MG63 (cell line): ENCODE measurements at places on chromosomes 2 and 18. TPM values are rescaled to one million over a fixed set of nuclear protein-coding genes. Genes with fewer than 3 reads are reported as not detected.
A peak's percentile ranks its signal among the peaks of the same experiment; 100 is the strongest.

GRCh38 chr2:201419057-201419635 is 32.1 kb downstream of the TRAK2 start:
- no peak for DNase-seq

GRCh38 chr2:184599054-184599871 is 934 bp downstream of the ZNF804A start:
- DNase-seq: peak; percentile 23

- peak; percentile 65 for DNase-seq
Observed at GRCh38 chr2:199977984-199978415, 22.6 kb downstream of the MAIP1 start.

GRCh38 chr18:22467760-22468553 is 50.2 kb upstream of the CTAGE1 start:
- DNase-seq: peak; percentile 83

The ZC3H6 gene
- 0.26 and 0.39 TPM in 2 replicates for total RNA-seq

DNA sequence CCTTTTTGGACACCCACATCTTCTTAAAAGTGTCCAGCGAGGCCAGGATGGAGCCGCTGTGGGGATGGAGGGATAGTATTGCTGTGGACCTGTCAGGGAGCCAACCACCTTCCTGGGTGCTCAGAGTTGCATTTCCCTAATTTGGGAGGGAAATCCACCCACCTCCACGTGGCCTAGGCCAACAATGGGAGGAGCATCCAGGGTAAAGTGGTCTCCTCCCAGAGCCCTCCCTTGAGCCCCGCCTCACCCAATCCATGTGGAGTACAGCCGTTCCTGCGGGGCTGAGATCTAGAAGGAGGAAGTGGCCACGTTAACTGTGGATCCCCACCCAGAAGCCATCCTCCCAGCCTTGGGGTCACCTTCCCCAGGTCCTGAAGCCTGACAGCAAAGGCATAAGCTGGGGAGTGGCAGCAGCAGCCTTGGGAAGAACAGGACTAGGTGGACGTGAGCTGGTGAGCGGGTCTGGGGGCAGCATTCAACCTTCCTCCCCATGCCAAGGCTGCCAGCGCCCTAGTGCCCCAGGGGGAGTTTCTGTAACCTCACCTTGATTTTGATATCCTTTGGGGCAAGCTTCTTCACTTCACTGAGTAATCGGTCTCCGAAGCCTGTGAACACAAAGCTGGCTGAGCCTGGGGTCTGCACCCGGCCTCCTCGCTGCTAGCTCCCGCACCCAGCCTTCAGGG is 6.8 kb downstream of the ACTR1B start:
- DNase-seq: no peak

The RPRM gene
- total RNA-seq: not detected in 2 replicates

- no peak for DNase-seq
Observed at GRCh38 chr2:133581010-133581760, 12.9 kb upstream of the NCKAP5 start.

DNA sequence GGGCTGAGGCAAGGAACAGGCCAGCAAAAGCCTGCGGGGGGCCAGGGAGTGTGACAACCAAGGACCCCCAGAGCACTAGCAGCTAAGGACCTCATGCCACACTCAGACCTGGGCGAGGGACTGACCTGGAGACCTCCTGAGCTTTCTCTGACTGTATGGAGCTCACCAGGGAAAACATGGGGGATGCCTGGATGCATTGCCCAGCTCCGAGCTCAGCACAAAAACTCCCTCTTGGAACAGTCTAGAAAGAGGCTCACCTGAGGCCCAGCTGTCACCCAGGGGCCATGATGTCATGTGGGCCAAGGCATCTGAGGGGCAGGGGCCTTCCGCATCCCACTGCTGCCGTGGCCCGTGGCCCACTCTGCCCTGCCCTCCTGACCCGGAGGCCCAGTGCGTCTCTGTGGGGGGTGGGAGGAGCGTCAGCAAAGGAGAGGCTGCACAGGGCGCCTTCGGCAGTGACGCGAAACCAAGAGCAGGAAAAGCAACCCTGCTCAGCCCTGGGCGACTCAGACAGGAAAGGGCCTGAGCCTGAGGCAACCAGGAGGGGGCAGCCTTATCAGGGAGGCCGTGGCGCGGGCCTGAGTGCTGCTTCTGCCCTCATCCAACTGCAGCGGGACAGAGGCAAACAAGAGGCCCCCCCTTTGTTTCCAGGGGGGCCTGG is 57.3 kb upstream of the ALPP start:
- DNase-seq: no peak

DNA sequence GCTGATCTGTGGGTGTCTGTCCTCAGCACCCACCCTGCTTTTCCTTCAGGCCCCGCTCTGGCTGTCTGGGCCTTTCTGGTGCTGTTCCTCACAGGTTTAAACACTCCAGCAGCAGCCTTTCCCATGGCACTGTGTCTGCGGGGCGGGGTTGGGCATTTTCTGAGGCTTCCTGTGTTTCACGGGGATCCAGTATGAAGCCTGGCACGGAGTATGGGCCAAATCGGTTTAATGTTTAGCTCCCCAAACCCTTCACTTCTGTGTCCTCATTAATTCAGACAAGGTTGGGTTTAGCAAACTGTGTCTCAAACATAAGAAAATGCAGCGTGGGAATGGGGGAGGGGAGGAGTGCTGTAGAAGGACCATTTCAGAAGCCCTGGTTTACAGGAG is 44.9 kb downstream of the HPCAL1 start:
- no peak for DNase-seq

- DNase-seq: no peak
Observed at GRCh38 chr2:3154146-3154545, 223.5 kb downstream of the EIPR1 start.

GRCh38 chr18:62586781-62587487 is 64.1 kb downstream of the ZCCHC2 start:
- DNase-seq: no peak

The DPY30 gene
- 145 and 202 TPM in 2 replicates for total RNA-seq

DNA sequence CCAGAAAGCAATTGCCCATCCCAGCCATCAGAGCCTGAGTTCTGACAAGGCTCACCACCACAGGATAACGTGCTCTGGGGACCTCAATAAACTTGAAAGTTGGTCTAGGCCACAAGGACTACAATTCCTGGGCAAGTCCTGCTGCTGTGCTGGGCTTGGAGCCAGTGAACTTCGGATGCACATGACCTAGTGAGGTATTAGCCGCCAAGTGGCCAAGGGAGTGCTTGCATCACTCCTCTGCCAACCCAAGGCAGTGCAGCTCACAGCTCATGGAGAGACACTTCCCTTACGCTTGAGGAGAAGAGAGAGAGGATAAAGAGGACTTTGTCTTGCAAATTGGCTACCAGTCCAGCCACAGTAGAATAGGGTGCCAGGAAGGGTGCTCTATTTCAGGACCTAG is 219.6 kb downstream of the MBD2 start:
- peak; percentile 53 for DNase-seq

- no peak for DNase-seq
Observed at GRCh38 chr2:180077295-180077906, 70.3 kb upstream of the CWC22 start.

The INHA gene
- not detected in 2 replicates for total RNA-seq

- no peak for DNase-seq
Observed at GRCh38 chr2:105803773-105804172, 59.1 kb downstream of the NCK2 start.

GRCh38 chr2:60544954-60545560 is 8.4 kb downstream of the BCL11A start:
- DNase-seq: no peak

- no peak for DNase-seq
Observed at GRCh38 chr2:238409341-238410199, 17.2 kb upstream of the ASB1 start.

GRCh38 chr2:4715065-4715464 is 977.1 kb upstream of the SOX11 start:
- no peak for DNase-seq

- peak; percentile 5 for DNase-seq
Observed at GRCh38 chr18:8381821-8382459, 227.3 kb upstream of the RAB12 start.

GRCh38 chr2:54673501-54673998 is 49.9 kb upstream of the EML6 start:
- DNase-seq: peak; percentile 59

The CAVIN2 gene
- total RNA-seq: 44.0 and 44.2 TPM in 2 replicates

The SPAG16 gene
- total RNA-seq: 13.3 and 33.7 TPM in 2 replicates

DNA sequence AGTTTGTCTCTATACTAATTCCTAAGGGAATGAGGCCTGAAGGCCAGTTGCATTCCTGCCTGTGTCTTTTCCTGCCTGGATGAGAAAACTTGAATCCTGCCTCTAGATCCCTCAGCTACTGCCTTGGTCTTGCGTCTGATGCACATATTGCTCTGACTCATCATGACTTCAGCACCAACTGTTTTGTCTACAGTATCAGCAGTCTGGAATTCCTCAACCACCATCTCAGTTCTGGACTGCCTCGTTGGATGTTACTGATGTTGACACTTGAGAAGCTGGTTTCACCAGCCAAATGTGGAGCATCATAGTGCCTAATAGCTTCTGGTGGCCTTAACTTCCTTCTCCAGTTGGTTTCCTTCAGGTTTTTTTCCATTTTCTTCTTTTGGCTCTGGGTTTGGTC is 211.0 kb downstream of the CTNNA2 start:
- peak; percentile 83 for DNase-seq

The SULT1C2 gene
- total RNA-seq: not detected in 2 replicates

GRCh38 chr2:25073025-25073424 is 31.1 kb downstream of the EFR3B start:
- no peak for DNase-seq

DNA sequence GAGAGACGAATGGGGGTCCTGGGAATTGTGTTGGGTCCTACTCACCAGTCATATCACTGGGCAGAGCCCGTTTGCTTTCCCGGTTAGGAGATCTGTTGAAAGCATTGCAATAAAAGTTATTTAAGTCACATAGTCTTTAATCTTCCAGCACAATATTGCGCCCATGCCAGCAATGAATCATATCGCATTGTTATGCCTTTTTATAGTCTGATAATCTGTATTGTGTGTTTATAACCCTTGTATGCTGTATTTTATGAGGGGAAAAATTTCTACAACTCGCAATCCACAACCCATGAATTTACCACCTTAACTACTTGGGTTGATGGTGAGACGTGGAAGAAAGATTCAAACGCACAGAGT is 211.9 kb upstream of the SMIM21 start:
- DNase-seq: peak; percentile 12
